NK-92 treated with Interleukin-12 subunit alpha and Interleukin-12 subunit beta, amount 100 ng/mL, for 24 hours (cell line): ENCODE measurements at places on chromosomes 5 and 9.

- no peak for DNase-seq
These were observed 28.7 kb downstream of the CDKN2A start for GRCh38 chr9:21965401-21965951.

DNA sequence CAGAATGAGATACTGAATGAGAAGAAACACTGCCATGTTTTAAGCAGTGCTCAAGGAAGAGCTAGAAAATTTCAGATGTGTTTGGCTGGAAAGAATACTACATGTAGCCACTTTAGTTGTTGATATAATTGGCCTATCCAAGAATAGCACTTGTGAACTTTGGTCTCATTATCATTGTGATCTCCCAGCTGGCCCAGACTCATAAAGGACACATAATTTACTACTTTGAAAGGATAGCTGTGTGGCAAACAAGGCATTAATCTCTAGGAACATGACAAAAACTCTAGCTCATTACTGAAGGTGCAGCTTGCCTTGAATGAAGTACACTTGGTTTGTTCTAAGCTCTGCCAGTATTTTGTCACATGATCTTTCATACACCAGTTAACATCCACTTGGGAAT, 356.3 kb downstream of the CSNK1G3 start:
- no peak for DNase-seq

GRCh38 chr5:89110916-89111646, 228.1 kb upstream of the MEF2C start:
- no peak for DNase-seq

DNA sequence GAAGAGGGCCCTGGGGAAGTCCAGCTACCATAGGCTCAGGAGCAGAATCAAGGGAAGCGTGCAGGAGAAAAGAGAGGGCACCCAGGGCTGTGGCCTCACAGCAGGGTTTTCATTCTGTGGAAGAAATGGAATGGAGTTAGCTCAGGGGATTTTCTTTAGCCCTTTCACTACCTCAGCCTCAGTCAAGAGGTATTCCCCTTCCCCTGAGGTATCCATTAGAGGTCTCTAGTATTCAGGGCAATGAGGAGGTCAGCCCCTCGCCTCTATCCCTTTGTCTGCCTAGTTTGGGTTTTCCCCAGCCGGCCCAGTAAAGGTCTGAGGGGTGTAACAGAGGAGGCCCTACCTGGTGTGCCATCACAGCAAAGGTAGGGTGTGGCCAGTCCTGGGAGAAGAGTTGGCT, 21.5 kb downstream of the GFRA3 start:
- DNase-seq: no peak

GRCh38 chr9:98902925-98903324, 40.8 kb upstream of the COL15A1 start:
- DNase-seq: no peak

- DNase-seq: no peak
These were observed 29.0 kb upstream of the ANKRD33B start for GRCh38 chr5:10534561-10535530.

DNA sequence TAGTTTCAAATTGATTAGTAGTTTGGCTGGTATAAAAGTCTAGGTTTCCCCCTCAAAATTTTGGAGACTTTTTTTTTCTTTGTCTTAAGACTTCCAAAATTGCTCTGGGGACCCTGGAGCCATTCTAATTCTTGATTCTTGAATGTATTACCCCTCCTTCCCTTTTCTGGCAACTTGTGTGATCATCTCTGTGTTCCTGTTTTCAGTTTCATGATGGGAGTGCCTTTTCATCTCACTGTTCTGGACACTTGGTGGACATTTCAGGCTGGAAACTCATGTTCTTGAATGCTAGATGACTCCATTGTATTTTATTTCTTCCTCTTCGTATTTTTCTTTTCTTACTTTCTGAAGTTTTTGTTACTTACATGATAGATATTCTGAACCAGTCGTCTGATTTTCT, 57.3 kb upstream of the LRRC70 start:
- DNase-seq: no peak

DNA sequence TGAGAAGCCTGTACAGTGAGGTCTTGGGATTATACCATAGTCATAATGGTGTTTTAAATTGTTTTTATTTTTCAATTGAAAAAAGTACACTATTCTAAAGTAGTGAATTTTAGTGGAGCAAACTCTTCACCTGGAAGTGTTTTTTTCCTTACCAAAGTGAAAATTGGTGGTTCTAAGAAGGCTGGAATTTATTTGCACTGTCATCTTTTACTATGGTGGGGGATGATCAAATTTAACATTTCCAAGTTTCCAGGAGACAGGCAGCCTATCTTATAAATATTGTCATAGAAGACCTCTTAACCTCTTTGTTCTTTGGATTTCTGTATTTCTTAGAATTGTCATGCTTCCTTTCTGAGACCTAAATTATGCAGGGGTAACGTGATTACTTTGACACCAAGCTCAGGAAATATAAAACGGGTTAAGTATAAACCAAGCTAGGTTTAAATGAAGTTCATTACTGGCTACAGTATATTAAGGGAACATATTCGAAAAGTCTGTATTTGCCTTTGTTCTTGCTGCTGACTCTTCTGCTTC, 20.2 kb downstream of the NDFIP1 start:
- DNase-seq: no peak

GRCh38 chr9:89365532-89365912, 47.2 kb downstream of the SECISBP2 start:
- no peak for DNase-seq

DNA sequence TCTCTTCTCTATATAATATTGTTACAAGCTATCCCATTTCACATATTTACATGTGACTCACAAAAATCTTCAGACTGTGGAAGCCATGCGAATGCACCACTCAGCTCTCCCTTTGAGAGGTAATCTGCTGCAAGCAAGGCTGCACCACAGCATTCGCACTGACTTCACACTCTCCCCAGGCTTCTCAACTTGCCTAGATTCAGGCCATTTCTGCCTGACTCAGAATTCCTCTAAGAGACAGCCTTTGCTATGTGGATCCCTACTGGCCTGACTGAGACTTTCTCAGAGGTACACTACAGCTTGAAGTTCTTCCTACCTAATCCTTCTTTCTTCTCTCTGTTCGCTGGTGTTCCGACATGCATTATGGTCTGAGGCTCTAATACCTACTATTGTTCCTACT, 21.1 kb upstream of the DMRTA1 start:
- DNase-seq: no peak

DNA sequence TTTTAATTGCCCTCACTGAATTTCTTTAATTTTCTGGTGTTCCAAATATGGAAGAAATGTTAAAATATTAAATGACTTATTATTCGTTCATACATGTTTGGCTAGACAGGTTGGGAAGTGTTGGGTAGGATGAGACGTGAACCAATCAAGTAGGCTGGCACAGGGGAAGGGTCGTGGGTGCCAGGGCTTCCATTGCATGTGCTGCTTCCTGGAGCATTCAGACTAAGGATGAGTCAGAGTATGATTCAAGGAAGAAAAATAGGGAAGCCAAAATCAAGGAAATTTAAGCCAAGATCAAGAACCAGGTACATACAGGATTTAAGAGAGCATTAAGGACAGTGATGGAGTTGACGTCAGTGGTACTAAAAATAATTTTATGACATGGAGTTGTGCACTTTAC, 2068.0 kb downstream of the MAT2B start:
- no peak for DNase-seq

GRCh38 chr9:72092820-72093219, 32.4 kb upstream of the C9orf57 start:
- DNase-seq: no peak

GRCh38 chr5:74282490-74282889, 358.0 kb downstream of the ENC1 start:
- no peak for DNase-seq

DNA sequence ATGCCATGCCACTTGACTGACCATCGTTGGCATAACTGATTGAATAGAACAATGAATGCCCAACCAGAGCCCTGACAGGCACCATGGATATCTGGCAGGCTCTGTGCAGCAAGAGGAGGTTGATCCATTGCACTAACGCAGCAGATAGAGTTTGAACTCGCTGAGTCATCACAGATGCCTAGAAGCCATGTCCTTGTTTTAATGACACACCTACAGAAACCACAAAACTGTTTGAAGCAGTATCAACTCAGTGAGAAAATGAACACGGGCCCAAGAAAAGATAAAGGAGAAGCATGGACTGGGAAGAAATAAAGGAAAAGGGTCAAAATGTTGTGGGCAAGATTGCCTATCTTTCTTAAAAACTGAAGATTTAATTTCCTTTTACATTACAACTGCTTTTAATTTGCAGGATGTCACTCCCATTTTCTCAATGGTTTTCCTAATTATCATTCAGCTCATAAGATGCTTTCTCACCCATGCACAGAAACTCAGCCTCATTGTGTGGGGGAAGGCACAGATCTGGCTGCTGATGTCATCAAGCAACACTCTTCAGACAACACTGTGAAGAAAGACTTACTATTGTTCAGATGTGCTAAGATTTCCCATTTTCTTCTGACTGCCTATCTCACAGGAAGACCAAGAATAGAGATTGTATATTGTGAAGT, 129.0 kb downstream of the PIK3R1 start:
- peak; percentile 44 for DNase-seq

DNA sequence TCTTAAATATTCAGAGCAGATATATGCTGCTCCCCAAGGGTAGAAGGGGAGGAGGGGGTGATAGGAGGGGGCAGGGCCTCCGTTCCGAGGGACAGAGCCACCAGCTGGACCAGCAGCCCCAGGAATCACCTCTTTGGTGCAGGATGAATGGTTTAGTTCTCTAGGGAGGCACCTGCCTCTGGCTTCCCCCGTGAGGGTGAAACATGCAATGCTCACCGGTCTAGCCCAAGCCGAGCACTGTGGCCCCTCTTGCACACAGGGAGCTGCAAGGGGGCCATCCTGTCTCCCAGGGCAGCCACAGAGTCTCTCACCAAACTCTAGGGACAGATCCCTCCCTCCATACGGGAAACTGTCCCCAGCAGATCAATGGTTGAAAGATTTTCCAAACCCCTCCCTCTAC, 163.7 kb downstream of the DAB2IP start:
- no peak for DNase-seq

- DNase-seq: no peak
These were observed 45.9 kb downstream of the TEK start for GRCh38 chr9:27154908-27155307.

DNA sequence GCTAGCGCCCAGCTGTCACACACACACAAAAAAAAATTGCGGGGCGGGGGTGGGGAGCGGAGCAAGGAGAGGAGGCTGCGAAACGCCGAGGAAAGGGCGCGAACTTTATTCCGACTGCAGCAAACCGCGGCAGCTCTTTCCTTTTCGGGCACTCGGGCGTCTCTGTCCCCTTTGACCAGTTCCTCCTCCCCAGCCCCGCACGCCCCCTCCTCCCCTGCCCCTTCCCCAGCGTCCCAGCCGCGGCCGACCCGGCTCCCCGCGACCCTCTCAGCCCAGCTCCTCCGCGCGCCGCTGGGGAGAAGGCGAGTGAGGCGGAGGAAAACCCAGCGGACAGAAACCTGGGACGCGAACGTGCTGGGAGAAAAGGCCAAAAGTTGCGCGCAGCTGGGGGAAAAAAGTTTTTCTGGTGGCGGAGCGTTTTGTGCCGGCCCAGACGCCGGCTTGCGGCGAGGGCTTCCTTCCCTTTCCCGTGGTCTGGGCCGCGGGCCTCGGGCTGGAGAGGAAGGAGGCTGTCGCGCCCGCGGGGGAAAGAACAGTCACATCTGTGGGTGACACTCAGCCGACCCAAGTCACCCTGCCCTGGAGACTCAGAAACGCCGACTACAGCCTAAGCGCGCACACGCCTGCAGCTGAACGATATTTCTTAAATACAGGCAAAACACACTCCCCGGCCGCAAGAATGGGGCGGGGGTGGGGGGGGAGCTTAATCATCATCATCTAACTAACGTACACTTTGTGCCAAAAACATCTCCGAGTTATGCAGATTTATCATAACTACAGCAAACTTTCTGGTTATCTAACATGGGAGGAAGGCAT, 1.1 kb upstream of the BNC2 start:
- no peak for DNase-seq
